ENCODE measurements at places on chromosomes 4 and X.

DNA sequence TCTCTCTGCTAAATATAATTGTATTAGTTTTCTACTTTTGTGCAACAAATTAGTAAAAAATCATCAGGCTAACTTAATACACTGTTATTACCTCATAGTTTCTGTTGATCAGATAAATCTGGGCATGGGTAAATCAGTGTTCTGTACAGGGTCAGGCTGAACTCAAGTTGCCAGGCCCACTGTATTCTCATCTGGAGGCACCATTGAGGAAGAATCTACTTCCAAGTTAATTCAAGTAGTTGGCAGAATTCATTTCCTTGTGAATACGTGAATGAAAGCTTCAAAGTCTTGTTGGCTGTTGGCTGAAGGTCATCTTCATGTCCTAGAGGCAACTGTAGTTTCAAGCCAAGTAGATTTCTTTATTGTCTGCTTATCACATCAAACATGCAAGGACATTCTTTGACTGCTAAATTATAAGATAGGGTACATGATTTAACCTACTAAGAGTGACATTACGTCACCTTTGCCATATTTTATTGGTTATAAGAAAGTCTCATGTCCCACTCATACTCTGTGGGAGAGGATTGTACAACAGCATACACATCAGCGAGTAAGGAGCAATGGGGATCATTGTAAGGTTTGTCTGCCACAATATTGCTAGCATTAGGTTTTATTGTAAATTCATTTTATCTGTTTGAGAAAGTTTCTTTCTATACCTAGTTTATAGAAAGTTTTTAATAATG, 1219.0 kb downstream of the ARAP2 start:
- DNase-seq = no peak

GRCh38 chrX:130055899-130056298, 54.4 kb downstream of the ELF4 start:
- DNase-seq = no peak

GRCh38 chrX:16633754-16634153, 16.2 kb upstream of the S100G start:
- no peak for DNase-seq

- DNase-seq = no peak
These were observed 12.4 kb downstream of the CTSO start for GRCh38 chr4:155941085-155941790.

- DNase-seq = no peak
These were observed 3.2 kb upstream of the XKRX start for GRCh38 chrX:100931925-100932285.

GRCh38 chr4:154367659-154368058, 123.9 kb downstream of the DCHS2 start:
- no peak for DNase-seq

DNA sequence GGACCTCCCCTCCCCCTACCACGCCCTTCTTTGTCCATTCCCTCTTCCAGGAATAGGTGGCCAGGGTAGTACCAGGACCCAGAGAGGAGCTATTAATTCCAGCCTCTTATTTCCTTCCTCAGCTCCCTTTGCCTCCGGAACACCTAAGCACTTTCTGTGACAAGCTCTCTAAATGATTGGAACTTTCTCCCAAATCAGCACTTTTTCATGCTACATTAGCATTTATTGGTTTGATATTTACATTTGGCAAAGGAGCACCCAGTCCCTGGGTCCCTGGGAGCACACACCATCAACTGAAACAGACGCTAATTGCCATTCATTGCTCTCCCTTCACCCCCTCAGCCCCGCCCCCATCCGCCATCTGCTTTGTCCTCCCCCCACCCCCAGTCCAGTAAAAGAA, 182.0 kb upstream of the BCOR start:
- no peak for DNase-seq

GRCh38 chr4:138190452-138190858, 51.7 kb downstream of the SLC7A11 start:
- DNase-seq = peak; percentile 38

- no peak for DNase-seq
These were observed 452.4 kb downstream of the BCOR start for GRCh38 chrX:39645178-39645895.

- no peak for DNase-seq
These were observed 149.5 kb upstream of the MBNL3 start for GRCh38 chrX:132638313-132638712.

DNA sequence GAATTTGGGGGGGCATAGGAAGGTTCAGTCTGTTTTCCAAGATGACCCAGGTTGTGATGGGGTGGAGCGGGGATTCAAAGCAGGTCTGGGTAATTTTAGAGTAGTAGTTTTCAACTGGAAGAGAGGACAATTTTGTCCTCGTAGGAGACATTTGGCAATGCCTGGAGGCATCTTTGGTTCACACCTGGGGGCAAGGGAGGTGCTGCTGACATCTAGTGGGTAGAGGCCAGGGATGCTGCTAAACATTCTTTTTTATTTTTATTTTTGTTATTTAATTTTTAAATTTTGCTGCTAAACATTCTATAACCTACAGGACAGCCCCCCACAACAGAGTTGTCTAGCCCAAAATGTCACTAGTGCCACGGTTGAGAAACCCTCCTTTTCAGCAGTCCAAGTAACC, 1.9 kb downstream of the RAB9A start:
- no peak for DNase-seq

DNA sequence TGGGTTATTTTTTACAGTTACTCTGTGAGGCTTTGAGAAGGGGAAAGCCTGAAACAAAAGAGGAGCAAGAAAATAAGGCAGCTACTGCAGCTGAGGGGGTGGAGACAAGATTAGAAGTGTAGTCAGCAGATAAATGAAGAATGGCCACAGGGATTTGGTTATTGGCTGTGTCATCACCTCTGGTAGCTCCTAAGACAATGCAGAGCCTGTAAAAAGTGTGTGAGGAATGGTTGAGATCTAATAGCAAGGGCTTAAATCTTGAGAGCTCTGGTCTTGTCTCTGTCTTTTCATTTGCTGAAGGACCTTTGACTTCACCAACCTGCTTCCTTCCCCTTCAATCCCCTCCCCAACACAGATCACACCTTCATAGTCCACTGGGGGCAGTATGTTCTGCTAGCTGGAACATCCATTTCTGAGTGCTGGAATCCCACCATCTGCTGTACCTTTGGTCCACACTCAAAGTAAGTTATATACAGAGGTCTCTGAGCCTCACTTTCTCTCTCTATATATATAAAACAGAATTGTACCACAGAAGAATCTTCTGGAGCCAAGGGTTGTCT, 213.7 kb upstream of the ZIC3 start:
- no peak for DNase-seq

GRCh38 chr4:38957893-38958292, 74.3 kb downstream of the TMEM156 start:
- DNase-seq = no peak

GRCh38 chr4:3677748-3678070, 88.5 kb upstream of the ADRA2C start:
- DNase-seq = no peak

DNA sequence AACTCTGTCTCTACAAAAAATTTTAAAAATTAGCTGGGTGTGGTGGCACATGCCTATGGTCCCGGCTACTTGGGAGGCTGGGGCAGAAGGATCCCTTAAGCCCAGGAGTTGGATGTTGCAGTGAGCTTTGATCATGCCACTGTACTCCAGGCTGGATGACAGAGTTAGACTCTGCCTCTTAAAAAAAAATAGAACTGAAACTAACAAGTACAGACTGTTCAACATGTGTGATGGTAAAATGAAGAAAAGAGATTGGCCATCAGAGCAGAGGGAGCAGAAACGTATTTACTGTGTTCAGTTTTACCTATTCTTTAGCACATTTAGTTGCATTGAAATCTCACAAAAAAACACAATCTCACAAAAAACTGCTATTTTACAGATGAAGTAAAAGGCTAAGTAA, 77.9 kb upstream of the NAP1L5 start:
- DNase-seq = no peak

GRCh38 chrX:6266041-6266440, 37.4 kb upstream of the NLGN4X start:
- DNase-seq = no peak

DNA sequence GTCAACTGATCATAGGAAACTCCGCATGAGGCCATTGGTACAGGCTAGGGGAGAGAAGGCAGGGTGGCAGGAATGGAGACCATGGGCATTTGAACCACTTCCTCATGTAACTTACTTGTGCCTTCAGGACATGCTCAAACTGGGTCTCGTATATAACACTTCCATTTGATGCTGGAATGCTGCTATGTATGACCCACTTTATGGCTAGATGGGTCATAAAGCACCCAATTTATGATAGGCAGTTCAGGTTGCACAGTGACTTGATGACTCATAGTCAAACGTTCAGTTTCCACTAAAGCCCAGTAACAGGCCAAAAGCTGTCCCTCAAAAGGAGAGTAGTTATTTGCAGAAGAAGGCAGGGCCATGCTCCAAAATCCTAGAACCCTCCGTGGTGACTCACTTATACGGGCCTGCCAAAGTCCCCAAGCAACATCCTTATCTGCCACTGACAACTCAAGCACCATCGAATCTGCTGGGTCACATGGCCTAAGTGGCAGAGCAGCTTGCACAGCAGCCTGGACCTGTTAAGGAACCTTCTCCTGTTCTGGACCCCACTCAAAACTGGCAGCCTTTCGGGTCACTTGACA, 236.4 kb downstream of the ZC4H2 start:
- DNase-seq = no peak

GRCh38 chrX:100695991-100696390, 35.9 kb downstream of the SYTL4 start:
- no peak for DNase-seq

- no peak for DNase-seq
These were observed 227.2 kb upstream of the HDX start for GRCh38 chrX:84729408-84729807.

- no peak for DNase-seq
These were observed 104.0 kb upstream of the MBNL3 start for GRCh38 chrX:132592880-132593279.

GRCh38 chr4:79913581-79913980, 159.4 kb downstream of the ANTXR2 start:
- no peak for DNase-seq

DNA sequence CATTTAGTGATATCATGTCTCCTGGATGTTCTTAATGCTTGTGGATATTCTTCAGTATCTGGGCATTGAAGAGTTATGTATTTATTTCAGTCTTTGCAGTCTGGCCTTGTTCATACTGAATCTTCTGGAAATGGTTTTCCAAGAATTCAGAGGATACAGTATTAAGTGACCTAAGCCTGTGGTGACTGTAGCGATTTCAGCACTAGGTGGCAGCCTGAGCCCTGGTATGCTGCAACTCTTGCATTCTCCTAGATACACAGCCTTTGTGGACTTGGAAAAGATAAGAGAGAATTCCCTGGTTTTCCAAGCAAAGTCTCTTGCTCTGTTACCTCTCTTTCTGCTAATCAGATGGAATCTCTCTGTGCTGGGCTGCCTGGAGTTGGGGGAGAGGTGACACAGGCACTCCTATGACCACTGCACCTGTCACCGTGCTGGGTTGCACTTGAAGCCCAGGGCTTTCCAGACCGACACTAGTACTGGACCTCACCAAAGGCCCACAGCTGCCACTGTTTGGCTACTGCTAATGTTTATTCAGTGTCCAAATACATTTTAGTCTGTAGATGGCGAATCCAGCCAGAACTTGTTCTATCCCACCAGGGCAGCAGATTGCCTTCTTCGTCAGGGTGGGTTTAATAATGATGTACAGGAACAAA, 19.3 kb upstream of the SPIN2A start:
- DNase-seq = no peak

- no peak for DNase-seq
These were observed 6.2 kb upstream of the PLCXD1 start for GRCh38 chrX:274904-275475.

DNA sequence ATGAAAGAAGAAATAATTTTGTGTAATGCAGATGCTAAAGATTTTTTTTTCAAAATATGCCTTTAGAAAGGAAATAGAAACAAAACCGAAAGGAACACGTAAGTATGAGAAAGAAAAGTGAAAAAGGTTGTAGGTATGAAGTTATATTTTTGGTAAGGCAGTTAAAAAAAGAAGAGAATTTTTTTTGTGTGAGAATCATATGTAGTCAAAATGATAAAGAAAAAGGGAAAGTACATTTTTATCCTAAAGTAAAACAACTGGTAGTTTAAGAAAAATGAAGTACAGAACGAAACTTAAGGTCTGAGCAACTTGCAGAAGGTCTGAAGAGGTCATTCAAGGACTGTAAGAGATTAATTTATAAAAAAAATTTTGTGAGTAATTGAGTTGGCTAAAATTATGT, 164.0 kb upstream of the TRAM1L1 start:
- peak; percentile 40 for DNase-seq

DNA sequence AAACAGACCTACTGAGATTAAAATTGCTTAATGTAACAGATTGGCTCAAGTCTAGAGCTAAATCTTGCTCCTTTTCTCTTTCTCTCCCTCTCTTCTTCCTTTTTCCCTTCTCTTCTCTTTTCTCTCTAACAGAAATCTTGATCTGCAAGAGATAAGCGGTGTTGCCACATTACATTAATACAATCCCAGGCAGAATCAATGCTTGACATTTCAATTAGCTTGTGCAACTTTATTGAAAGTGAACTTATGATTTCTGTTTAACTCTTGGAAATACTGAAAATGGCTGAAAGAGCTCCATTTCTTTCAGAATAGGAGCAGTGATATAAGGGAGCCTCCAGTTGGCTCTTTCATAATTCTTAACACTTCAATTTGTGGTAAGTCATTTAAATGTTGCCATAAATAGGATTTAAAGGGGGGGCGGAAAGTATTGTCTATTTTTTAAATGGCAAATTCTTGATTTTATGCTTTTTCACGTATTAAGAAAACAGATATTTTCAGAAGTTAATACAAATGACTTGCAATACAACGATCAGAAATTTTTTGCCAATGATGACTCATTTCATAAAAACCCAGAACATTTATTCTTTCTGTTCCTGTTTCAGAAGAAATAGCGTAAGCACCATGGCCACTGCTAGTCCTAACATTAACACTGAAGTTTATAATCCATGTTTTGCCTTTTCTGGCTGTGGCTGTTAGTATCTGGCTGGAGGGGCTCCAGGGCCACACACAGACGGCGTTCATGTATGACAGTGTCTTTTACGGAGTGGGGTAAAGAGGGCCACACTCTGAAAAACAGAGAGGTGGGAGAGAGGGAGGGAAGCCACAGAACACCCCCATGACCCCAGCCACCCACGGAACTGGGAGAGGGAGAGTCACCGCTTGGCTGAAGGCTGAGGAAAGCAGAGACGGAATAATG, 115.7 kb upstream of the FAT1 start:
- DNase-seq = peak; percentile 26

DNA sequence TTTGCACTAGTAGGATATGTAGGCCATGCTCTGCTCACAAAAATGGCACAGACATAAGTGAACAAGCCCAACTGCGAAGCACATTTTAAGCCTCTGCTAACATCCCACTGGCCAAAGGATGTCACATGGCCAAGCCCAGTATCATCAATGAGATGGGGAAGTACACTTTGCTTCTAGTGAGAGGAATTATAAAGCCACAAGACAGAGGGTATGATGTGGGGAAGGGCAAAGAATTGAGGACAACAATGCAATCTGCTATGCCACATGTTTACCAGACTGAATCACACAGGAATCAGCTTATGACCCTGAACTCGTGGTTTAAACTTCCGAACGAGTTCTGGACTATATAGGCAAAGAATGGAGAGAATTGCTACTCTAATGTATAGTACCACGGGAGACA, 39.1 kb downstream of the SUPT20HL1 start:
- no peak for DNase-seq

- no peak for DNase-seq
These were observed 26.5 kb downstream of the RASGEF1B start for GRCh38 chr4:81445196-81445595.

GRCh38 chr4:73258436-73258685, 237 bp downstream of the ANKRD17 start:
- DNase-seq = no peak

- DNase-seq = peak; percentile 51
These were observed 136.2 kb upstream of the MED14 start for GRCh38 chrX:40871385-40872082.

Data from GM13976 (cell line).